ENCODE measurements at places on chromosomes 2 and 18. TPM values are rescaled to one million over a fixed set of nuclear protein-coding genes. Genes with fewer than 3 reads are reported as not detected.

The OR6B2 gene
- not detected for total RNA-seq

The SLC5A7 gene
- total RNA-seq: not detected

The GATA6 gene
- 89.5 TPM for total RNA-seq

The COL4A4 gene
- 15.9 TPM for total RNA-seq

The CPO gene
- not detected for total RNA-seq

The GRB14 gene
- total RNA-seq: 2.3 TPM

The ZC3H8 gene
- total RNA-seq: 9.8 TPM

The VAMP8 gene
- not detected for total RNA-seq

The KCNIP3 gene
- total RNA-seq: 22.5 TPM

The ALLC gene
- not detected for total RNA-seq

The TRABD2A gene
- 0.51 TPM for total RNA-seq

The UGT1A6 gene
- total RNA-seq: not detected

The TXNDC2 gene
- total RNA-seq: 0.12 TPM

The SCYGR4 gene
- not detected for total RNA-seq

The TUBB8B gene
- not detected for total RNA-seq

The OSBPL6 gene
- total RNA-seq: 5.7 TPM

The BCL11A gene
- 1.3 TPM for total RNA-seq

The VIT gene
- 3.4 TPM for total RNA-seq

The PLA2R1 gene
- total RNA-seq: 15.4 TPM

The FBLN7 gene
- total RNA-seq: 3.7 TPM

The IL1RN gene
- not detected for total RNA-seq

The UPP2 gene
- total RNA-seq: not detected

The UGT1A3 gene
- not detected for total RNA-seq

The CACNB4 gene
- total RNA-seq: 0.93 TPM

The MYO5B gene
- under 0.01 TPM for total RNA-seq

The RPRM gene
- total RNA-seq: 1.2 TPM

The POTEI gene
- total RNA-seq: not detected

The L3MBTL4 gene
- total RNA-seq: 0.09 TPM

The CNGA3 gene
- not detected for total RNA-seq

The CCDC68 gene
- total RNA-seq: 4.5 TPM

The SDC1 gene
- 4.0 TPM for total RNA-seq

The SPDYA gene
- not detected for total RNA-seq

The CNDP2 gene
- 48.2 TPM for total RNA-seq

The SERPINB5 gene
- not detected for total RNA-seq

The LRRC30 gene
- not detected for total RNA-seq

The HOXD9 gene
- 0.09 TPM for total RNA-seq
